NCI-H1436 (cell line): ENCODE measurements at places on chromosomes 5 and 9.

- DNase-seq: no peak
These were observed 31.9 kb upstream of the ZNF622 start for GRCh38 chr5:16497546-16497945.

GRCh38 chr9:85420750-85421149 is 321.0 kb downstream of the AGTPBP1 start:
- DNase-seq: no peak

DNA sequence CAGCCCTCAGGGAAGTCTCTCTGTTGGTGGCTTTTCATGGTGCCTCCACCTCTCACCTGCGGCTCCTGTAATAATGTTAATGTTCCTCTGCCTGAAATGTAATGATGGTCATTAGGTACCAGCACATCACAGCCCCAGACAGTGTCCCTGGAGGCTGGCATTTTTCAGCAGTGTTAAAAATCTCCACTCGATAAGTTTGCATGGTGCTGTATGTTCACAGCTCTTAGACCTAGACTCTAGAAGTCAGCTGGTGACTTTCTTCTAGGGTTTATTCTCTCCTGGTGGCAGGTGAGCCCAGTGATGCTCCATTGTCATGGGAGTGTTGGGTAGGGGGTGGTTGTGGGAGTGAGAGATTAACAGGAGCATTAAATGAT is 53.1 kb downstream of the GPR107 start:
- no peak for DNase-seq

DNA sequence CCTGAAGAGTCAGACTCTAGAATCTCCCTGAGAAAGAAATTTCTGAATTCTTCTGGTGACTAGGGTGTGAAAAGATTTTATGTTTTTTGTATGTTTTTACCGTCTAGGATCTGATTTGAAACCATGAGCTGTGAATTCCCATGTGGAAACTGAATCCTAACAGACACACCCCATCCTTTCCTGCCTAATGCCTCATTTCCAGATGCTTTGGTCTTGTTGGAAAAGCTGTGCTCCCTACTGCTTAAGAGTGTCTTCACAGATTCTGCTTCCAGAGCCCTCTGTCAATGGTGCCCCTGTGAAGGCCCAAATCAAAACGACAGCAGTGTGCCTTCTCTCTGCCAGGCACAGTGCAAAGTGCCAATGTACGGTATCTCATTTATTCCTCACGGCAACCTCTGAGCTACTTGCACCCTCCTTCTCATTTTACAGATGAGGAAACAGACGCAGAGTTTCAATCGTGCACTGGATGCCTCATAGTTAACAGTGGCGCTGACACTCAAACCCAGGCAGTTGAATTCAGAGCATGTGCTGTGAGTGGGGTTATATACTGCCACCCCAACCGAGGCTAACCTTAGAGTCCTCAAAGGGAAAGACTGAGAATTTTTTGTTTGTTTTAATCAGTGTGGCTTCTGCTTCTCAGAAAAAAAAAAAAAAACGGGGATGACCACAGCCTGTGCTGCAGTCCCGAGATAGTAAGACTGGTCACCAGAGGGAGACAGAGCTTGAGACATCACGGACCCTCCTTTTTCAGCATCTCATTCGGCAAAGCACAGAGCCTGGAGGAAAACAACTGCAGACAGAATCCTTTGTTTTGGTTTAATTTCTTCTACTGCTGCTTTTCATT is 188.4 kb downstream of the SNCAIP start:
- DNase-seq: peak; percentile 16

GRCh38 chr9:72441848-72442607 is 77.0 kb upstream of the ZFAND5 start:
- no peak for DNase-seq

DNA sequence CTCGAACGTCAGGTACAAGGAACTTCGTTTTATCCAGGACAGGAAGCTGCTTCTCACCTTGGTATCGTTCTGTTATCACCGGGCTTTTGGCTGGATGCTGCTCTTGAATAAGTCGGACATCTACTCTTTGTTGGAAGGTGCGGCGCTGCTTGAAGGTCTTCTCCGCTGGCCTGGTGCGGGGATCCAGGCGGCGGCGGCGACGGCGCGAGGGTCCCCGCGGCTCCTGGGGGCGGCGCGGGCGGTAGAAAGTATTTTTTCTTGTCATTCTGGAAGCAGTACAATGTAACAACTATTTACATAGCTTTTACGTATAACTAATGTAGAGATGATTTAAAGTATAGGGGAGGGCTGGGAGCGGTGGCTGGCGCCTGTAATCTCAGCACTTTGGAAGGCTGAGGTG is 52.3 kb downstream of the ACER2 start:
- no peak for DNase-seq

- no peak for DNase-seq
These were observed 413.2 kb downstream of the CETN3 start for GRCh38 chr5:89996335-89996734.

DNA sequence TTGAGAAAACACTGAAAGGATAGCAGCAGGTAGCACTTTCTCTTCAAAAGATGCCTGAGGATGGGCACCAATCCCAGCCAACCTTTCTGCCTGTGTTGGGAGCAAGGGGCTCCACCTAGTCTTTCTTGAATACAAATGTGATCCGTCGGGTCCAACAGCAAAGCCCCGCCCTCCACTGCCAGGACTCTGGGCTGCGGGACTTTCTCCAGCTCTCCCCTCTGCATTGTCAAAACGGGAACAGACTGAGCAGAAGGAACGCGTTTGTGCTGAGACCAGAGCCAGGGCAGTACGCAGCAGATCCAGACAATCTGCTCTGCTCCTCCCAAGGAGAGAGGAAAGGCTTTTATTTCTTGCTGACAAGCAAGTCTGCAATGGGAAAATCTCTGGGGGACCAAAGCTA is 139.7 kb downstream of the SEC61B start:
- no peak for DNase-seq

GRCh38 chr9:134175808-134176598 is 11.6 kb upstream of the RNU6ATAC start:
- no peak for DNase-seq

GRCh38 chr5:40315126-40315525 is 364.6 kb upstream of the PTGER4 start:
- no peak for DNase-seq
